ENCODE measurements at places on chromosomes 3 and 15.

GRCh38 chr15:55318588-55319494, at the start of the genes PIGB and PIGBOS1:
Gene PIGB (plus strand): TSS chr15:55319222. CDS start chr15:55319251, 29 bp downstream.
Gene PIGBOS1 (minus strand): TSS chr15:55319123. CDS start chr15:55317792, 1,331 bp downstream.
- DNase-seq = peak; percentile 81

DNA sequence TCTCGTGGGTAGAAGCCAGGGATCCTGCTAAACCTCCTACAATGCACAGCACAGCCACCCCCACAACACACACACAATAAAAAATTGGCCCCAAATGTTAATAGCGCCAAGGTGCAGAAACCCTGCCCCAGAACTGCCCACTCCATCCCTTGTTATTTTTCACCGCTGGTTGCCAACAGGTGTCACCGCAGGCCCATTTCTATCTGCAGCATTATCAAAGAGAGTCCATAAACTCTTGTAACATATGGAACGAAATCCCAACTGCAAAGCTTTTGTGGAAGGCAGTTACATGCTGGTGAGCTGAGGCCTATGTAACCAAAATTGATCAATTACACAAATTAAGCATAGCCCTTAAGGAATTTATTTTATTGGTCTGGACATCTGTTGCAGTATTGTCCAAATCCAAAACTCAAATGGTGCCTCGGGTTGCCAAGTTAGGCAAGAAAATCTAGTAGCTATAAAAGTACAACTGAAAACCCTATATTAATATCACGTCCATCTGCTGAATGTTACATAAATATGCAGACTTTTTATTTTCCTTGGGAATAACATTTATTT, 66.2 kb downstream of the SAMMSON start:
- DNase-seq = no peak

- no peak for DNase-seq
Observed at GRCh38 chr3:136330900-136331299, 80.8 kb downstream of the PCCB start.

DNA sequence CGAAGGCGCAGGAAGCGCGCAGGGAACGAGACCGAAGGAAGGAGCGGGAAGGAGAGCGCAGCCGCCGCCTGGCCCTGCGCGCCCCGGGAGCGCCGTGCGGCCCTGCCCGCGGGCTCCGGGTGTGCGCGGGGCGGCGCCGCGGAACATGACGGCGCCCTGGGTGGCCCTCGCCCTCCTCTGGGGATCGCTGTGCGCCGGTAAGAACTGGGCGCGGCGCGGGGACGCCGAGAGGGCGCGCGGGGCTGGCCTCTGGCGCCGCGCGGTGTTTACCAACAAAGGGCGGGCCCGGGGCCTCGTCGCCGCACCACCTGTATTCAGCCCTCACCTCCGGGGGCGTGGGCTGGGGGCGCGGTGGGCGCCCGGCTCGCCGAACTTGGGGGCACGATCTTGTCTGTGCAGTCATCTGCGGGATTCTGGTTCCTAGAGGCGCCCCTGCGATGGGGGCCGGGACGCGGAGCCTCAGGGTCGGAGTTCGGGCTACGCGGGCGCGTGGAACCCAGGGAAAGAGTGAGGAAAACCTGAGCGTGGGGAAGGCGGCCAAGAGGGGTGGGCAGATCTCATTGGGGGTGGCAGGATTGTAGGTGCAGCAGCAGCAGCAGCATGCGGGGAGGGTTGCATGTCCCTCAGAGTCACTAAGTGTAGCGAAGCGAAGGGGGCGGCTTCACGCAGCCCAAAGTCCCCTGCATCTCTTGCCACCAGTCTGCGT, 641 bp downstream of the ACVR2B start:
- peak; percentile 33 for DNase-seq

- no peak for DNase-seq
Observed at GRCh38 chr15:86526938-86527690, 447.4 kb downstream of the AGBL1 start.

GRCh38 chr15:48049736-48050135, 71.1 kb upstream of the SLC24A5 start:
- DNase-seq = no peak

DNA sequence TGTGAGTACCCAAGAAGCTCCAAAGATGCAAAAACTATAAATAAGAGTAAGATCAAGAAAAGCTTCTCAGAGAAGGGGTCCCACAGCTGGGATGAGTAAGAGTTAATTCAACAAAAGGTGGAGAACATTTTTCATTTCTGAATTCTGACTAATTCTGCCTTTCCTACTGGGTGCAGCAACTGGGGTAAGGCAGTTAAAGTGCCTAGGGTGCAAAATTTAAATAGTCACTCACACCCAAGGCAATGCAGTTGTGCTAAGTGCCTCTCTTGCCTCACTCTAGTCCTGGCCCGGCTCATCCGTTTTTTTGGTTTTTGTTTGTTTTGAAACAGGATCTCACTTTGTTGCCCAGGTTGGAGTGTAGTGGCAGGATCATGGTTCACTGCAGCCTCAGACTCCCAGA, 240.2 kb downstream of the TP63 start:
- no peak for DNase-seq

- no peak for DNase-seq
Observed at GRCh38 chr3:139123377-139124095, 78.8 kb upstream of the PRR23C start.

DNA sequence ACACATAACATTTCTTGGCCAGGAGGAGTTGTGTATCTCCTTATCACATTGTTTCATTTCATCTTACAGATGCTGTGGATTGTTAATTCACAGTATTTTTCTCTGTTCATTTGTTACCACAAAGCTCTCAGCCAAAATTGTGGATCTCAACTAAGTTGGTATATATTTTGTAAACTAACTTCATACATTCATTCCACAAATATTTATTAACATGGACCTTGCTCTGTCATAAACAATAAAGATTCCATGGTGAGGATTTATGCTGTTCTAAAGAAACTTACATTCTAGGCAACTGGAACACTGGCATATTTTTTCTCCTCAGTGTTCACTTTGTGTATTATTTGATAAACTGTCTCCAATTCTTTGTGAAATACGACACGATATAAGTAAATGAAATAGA, 268.8 kb downstream of the CNTN3 start:
- DNase-seq = no peak

DNA sequence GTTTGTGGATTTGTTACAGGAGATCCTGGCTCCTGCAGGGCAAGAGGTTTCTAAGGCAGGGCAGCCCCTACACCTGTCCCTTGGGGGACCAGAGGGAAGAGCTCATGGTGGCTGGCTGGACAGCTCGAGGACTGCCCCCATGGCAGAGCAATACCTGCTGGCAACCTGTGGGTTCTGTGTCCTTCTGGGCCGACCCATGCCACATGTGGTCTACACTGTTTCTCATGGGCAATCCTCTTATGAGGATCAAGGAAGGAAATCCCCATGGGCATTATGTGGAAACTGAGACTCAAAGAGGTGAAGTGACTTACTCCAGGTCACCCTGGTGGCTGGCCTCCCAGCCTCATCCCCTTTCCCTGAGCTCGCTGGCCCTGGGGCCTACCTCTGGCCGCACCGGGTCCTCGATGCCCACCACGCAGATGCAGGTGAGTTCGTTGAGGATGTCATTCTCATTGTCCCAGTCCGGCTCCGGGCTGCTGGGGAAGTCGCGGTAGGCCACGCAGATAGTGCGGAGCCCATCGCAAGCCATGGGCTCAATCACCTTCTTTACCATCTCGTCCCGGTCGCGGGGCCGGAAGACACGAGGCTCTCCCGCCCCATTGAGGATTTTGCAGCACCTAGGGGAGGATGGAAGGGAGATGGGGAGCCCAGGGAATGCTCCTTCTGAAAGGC, 37.5 kb upstream of the SEC13 start:
- no peak for DNase-seq

DNA sequence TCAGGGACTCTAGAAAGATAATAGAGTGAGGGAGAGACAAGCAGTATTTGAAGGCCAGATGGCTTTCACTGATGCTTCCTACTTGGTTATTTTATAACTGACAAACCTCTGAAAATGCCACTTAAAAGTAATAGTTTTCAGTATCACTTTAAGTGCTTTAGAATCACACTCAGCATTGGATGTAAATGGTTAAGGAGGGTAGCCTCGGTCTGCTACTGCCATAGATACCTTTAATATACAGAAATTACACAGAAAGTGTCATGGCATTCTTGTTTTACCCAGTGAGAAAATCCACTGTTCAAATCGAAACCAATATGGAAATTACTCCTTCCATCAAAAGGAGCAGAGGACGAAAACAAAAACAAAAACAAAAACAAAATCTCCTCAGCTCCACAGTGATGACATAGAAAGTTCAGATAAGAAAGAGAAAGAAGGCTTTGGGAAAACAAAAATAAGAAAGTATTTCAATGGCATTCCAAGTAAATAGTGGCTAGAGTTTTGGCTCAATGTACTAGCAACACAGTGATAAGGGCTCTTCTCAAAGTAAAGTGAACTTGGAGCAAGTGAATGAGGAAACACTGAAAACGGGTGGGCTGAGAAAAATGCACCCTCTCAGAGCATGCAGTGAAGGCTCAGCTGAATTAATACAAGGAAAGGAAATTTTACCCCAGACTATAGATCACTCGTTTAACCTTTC, 43.2 kb upstream of the CD47 start:
- DNase-seq = no peak

- no peak for DNase-seq
Observed at GRCh38 chr15:84749111-84749991, 959 bp downstream of the ZNF592 start.

DNA sequence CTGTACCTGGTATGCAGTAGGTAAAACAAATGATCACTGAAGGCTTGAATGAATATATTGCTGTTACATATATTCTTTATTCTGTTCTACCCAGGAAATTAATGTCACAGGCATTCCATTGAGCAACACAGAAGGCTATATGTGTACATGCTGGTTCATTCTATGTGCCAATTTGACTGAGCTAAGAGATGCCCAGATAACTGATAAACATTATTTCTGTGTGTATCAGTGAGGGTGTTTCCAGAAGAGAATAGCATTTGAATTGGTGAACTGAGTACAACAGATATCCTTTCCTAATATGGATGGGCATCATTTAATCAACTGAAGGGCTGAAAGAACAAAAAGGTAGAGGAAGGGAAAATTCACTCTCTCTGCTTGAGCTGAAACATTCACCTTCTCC, 886.8 kb downstream of the FHIT start:
- no peak for DNase-seq

- DNase-seq = no peak
Observed at GRCh38 chr3:123802007-123802625, 82.0 kb downstream of the MYLK start.

DNA sequence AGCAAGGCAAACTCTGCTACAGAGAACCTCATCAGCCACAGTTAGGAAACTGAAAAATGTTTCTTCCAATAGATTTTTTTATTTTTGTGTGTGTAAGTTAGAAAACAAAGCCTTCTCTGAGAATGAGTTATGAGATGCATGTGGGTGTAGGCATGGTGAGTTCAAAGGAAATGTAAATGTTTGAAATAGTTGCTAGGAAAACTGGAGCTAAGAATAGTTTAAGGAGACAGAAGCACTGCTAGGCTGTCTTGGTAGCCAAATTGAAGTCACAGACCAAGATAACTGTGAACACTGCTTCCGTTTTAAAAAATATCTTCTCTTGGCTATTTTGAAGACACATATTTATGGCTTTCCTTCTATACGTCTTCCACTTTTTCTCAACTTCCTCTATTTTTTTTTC, 1501.2 kb upstream of the CADM2 start:
- no peak for DNase-seq

Measured in T-helper 2 cell treated with Interferon-gamma antibody and Interleukin-4, amounts not matched to agents 5 μg/mL and 100 μg/mL, for 36 hours (primary cell).